ENCODE measurements at places on chromosomes 6 and 20.

- no peak for DNase-seq
Measured at GRCh38 chr6:68635706-68636513, 828 bp downstream of the ADGRB3 start.

DNA sequence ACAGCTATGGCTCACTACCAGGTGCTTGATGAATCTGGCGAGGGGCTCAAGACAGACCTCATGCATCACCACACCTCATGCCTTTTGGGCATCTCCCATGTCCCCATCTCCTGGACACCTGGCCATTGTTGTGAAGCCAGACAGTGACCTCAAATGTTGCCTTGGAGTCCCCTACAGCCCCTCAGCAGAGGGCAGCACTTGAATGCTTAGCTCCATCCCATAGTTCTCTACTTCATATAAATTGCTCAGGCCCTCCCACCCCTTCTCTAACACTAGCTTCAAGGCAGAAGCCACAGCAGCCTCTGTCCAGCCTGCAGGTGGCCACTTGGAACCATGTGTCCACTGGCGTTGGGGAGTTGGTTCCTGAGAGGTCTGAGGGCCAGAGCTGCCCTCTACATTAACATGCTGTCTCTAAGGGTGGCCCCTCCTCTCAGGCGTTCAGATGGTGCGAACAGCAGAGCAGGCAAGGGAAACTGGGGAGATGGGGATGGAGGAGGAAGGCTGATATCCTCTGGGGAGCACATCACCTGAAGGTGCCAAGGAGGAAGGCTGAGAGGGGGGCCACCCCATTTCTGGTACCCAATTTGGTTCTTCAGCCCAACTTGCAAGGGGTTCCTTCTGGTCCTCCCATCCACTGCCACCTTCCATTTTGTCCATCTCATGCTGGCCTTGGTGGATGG lies 31.3 kb downstream of the MOCS1 start:
- no peak for DNase-seq

DNA sequence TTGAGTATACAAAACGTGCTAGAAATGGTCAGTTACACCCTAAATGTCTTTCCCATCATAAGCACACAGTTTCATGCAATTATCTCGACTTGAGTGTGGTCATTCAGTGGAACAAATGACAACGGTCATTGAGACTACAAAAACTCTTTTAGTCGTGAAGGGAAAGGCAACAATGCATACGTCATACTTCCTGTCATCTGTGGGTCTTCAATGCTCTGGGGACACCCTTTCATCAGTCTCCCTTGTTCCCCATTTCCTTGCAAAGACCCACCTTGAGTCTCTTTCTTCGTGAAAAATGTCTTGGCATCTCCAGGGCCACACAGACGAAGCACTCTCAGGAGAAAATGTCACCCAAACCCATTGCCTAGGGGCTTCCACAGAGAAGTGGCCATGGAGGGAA lies 238.5 kb downstream of the GMPR start:
- no peak for DNase-seq

DNA sequence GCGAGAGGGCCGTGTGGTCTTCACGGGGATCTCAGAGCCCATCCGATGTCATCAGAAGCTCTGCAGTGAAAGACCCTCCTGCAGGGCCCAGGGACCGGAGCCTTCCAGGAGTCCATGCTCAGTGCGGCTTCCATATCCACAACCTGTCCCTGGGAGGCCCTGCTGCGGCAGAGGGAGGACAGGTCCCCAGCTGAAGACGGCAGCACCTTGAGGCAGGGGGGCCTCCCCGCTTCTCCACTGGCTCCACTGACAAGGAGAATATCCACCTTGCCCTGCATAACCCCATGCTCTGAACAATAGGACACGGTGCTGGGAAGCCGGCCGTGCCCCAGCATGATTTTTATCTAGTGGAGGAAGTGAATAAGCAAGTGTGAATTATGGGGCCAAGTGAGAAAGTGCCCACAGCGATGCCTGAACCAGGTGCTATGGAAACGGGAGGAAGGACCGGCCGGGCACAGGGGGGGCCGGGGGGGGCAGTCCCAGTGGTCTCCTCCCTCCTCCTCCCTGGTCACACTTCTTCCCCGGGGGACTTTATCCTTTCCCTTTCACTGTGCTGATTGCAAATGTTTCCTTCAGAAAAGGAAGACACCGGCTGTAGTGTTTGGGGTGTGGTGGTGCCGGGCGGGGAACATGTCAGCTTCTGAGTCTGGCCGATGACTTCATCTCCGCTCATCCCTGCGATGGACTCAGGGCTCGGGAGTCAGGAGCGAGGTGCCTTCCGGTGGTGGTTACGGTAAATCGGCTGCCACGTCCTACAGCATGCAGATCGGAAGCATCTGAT lies 225.1 kb downstream of the ERMARD start:
- DNase-seq: no peak

- no peak for DNase-seq
Measured at GRCh38 chr6:83443516-83443915, 12.7 kb upstream of the ME1 start.

DNA sequence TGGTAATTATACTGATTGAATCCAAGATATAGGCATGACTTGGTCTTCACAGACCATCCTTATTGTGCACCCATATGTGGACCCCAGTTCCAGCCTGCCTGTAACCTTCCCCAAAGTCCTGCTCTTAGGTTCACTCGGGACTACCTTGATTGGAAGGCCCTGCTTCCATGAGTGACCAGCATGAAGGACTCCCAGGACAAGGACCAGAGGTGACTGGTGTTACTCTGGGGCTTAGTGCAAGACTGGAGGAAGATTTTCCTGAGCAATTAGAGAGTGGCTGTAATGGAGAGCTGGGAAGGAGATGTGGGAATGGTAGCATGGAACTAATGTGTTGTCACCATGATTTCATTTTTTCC lies 15.1 kb downstream of the BRD2 start:
- no peak for DNase-seq

DNA sequence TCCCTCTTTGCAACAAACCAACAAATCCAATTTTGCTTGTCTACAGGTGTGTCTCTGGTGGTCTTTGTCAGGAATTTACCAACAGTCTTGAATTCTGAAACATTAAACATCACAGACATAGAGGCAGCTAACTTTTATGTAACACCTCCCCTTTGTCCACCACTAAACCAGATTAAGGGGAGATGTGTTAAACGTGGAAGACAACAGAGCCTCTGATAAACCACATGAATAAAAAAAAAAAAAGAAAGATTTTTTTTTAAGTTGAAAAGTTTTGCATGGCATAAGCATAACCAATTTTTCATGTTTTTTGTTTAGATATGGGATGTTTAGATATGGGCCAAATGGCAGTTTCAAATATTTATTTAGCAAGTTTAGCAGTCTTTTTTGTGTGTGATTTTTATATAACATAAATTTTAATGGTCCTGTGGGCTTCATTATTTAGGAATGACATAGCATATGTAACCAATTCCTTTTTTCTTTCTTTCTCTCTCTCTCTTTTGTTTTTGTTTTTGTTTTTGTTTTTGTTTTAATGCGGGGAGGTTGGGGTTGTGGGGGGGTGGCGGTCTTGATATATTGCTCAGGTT lies 60.7 kb upstream of the BTN3A2 start:
- no peak for DNase-seq

DNA sequence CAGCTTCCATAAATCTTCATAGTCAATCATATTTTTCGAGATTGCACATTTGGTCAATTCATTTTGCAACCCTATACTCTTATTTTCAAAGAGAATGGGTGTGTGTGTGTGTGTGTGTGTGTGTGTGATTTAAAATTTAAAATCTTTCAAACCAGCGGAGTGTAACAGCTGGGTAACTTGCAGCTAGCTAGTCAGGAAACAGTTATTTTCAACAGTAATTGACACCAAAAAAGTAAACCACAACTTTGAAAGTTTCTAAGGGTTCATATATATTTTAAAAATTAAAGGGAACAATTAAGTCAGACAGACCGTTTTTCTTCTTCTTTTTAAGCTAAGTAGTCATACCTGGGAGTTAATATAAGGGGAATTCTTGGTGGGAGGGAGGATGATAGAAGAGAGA lies 57.0 kb downstream of the PRR18 start:
- DNase-seq: no peak
